ENCODE measurements at places on chromosomes 5 and 9.

DNA sequence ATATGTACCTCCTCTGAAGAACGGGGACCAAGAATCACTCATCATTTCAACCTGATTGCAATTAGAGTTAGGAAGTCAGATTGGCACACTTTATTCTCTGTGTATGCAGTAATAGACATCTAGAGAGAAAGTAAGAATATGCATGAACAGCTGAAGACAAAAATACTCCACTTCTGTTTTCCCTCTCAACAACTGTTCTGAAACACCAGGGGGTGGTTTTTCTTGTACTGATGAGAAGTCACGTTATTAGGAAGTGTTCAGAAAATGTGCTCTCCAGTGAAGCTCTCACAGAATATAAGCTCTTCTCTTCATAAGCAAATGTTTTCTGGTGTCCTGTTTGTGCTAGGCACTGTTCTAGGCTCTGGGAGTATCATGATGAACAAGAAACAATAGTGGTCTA is 531.7 kb upstream of the C9orf72 start:
- DNase-seq = no peak

- DNase-seq = no peak
Observed at GRCh38 chr5:174300118-174300940, 254.8 kb downstream of the NSG2 start.

- no peak for DNase-seq
Observed at GRCh38 chr9:134570151-134570621, 71.4 kb upstream of the COL5A1 start.

- no peak for DNase-seq
Observed at GRCh38 chr9:73880101-73880500, 617.0 kb upstream of the RORB start.

DNA sequence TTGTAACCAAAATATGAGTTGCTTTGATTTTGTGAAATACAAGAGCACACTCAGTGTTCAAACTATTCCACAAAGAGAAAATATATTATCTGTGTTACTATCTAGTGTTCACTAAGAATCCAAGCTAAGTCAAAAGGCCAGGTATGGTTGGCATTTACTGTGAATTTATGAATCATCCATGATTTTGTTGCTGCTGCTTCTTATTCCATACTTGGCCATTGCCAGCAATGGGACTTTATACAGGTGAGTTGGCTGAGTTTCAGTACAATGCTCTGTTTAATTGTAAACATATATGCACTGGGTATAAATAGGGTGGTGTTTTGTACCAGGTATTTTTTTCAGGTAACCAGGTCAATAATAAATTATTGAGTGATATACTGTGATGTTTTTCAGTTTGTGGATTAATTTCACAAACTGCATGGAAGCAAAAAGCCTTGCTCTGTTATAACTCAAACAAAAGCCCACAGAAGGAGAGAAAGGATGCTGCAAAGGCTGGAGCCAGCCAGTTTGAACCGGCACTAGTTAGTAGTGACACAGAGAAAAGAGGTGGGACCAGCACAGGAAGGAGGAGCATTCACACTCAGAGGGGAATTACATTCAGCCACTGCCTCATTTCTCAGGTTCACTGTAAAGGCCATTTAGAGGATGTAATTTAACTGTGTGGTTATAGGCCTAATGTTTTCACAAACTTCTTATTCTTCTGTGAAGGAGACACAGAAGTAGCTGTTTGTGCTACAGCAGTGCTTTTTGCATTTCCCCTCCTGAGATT is 381.8 kb downstream of the ADGRV1 start:
- peak; percentile 1 for DNase-seq

DNA sequence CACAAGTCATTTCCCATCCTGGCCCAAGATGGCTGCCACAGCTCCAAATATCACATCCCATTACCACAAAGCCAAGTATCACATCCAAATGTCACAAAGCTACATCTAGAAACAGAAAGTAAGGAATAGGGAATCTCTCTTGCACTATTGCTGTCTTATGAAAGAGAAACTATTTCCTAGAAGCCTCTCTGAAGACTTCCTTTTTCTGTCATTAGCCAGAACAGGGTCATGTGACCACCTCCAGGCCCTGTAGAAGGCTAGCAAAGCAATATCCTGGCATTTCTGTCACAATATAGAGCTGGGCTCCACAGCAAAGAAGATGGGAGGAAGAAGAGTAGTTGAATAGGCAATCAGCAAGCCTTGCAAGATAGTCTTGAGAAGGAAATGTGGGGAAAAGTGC is 99.2 kb downstream of the SH3TC2 start:
- no peak for DNase-seq

DNA sequence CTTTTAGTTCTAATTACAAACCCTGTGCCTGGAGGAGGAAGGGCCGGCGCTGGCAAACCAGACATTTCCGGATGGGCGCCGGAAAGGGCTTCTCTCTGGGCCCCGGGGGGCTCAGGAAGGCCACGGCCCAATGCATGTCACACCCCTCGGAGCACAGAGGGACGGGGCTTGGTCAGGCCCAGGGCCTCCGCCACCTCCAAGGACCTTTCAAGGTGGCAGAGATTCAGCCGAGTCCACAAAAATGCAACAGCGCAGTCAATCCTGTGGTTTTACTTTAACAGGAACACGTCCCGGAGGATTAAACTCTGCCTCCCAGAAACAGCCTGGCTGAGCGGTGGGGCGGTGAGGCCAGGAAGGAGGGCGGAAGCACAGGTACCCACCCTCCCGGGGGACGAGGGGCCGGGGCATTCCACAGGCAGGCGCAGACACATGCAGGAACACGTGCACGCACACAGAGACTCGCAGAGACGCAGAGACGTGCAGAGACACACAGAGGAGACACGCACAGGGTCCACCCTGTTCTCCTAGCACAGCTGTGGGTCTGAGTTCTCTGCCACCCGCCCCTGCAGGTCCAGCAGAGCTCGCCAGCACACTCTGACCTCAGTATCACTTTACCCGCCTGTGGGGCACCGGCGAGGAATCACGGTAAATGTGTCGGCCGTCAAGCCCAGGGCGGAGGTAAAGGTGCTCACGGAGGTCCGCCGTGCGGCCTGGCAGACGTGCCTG is 23.0 kb downstream of the SLC9A3 start:
- no peak for DNase-seq

- no peak for DNase-seq
Observed at GRCh38 chr9:1002678-1003077, 26.2 kb downstream of the DMRT3 start.

DNA sequence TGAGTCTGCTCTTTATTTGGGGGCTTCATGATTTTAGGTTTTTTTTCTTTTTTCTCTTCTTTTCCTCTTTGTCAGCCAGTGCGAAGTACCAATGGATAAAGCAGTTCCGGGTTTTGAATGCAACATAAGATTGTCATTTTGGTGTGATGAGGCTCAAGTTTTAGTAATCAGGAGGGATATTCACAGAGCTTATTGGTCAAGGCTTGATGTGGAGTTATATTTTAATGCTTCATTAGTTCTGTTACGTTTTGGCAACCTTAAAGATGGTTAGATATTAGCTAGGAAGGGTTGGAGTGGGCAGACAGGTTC is 1.4 kb downstream of the PIK3R1 start:
- no peak for DNase-seq

DNA sequence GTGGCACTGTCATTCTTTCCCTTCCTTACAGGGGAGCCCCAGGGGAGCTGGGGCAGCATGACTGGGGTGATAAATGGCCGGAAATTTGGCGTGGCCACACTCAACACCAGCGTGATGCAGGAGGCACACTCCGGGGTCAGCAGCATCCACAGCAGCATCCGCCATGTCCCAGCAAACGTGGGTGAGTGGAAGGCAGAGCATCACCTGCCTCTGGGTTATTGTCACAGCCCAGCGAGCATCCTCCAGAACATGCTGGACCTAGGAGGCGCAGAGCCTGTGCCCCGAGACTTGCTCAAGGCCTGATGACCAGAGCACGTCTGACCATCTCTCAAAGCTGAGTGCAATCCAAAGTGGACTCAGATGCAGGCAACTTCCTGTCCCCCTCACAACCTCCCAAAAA is 22.2 kb upstream of the ASS1 start:
- DNase-seq = no peak

- no peak for DNase-seq
Observed at GRCh38 chr5:134975843-134976242, 8.1 kb downstream of the CATSPER3 start.

DNA sequence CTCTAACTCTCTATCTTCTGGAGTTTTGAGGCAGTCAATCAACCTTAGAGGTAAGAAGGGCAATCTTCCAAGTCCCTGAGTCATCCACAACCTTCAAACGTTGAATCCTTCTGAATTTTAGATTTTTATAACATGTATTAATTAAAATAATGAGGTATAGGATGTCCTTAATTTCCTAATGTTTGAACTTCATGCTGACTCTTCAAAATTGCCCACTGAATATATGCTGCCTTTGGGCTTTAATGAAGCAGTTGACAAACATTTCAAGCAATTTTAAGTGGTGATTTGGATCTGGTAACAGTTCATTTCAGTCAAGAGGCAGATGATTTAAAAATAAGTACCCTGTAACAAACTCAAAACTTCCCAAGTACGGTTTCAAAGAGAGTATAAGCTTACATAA is 26.0 kb downstream of the ERP44 start:
- DNase-seq = no peak

DNA sequence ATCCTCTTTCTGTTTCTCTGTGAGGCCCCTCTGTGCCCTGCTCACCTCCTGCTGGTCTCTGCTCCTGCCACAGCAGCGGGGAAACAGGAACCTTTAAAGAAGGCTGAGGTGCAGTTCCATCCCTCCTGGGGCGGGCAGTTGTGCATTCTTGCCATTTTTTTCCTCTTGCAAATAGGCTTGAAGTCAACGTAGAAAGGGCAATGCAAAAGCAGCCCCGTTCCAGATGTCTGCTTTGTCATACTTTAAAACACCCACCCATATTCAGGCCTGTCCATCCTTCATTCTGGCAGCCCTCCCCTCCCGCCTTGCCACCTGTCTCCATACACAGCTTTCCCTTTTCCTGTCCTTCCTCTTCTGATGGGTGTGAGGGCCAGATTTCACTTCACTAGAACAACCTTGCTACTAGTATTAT is 65.4 kb upstream of the KLF9 start:
- no peak for DNase-seq

GRCh38 chr9:19404283-19405075 is 4.3 kb upstream of the ACER2 start:
- no peak for DNase-seq

- peak; percentile 48 for DNase-seq
Observed at GRCh38 chr9:70111042-70111602, 67.5 kb downstream of the MAMDC2 start.

DNA sequence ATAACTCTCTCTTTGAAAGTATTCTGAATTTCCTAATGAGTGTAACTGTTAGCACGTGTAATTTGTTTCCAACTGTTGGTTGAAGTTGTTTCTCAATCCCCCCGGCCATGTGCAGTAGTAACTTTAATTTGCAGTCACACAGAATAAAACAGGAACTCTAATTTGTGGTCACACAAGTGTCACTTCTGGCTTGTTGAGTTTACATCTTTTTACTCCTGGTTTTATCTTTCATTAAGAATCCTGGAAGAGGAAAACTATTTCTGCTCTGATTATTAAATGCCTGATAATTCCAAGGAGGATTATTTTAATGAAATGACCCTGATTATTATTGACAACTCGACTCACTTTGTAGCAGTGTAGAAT is 1.2 kb downstream of the SCAMP1 start:
- DNase-seq = no peak

GRCh38 chr5:136413196-136413595 is 47.9 kb upstream of the TRPC7 start:
- DNase-seq = no peak

DNA sequence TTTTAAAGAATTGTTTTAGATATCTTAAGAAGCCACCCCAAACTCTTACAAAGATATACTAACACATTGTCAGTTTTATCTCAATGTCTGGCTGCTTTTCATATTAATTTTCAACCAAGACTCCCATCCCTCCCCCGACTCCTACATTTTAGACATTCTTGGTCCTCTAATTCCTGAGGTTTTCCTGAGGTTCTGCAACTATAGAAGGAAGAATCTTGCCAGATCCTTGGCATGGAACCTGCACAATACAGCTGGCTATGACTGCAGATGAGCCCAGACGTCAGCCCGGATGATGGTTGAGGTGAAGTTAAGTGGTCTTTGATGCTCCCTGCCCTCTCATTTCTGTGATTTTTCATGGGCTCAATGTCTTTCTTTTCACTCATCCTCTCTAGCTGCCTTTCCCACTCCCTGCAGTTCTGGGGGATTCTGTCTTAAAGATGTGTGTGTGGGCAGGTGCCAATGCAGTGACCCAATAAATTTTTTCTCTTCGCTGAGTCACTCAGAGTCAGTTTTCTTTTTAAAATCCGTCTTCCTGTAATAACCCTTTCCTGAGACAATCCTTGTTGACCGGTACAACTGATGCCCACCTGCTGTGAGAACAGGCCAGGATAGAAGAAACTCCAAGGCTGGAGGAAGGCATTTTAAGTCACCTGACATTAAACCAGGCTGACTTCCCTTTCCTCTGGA is 237.8 kb upstream of the GAS1 start:
- DNase-seq = no peak

GRCh38 chr9:16133032-16133431 is 580.2 kb downstream of the CCDC171 start:
- DNase-seq = no peak

DNA sequence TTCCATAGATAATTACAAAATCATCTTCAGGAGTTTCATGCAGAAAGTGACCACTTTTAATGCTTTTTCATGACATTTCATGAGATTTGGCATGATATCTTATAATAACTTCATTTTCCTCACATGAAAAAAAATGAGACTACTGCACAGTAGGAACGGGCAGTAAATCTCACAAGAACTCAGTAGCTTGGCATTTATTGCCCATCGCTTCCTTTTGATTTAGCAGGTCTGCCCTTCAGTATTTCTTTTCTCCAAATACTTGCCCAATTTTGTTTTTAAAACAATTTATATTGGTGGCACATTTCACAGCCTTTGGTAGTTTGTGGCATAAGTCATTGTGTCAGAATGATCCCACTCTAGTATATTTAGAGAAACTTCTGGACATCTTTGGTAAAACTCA is 711.8 kb upstream of the CHD1 start:
- DNase-seq = no peak

- DNase-seq = no peak
Observed at GRCh38 chr9:134003237-134003636, 11.1 kb upstream of the VAV2 start.

DNA sequence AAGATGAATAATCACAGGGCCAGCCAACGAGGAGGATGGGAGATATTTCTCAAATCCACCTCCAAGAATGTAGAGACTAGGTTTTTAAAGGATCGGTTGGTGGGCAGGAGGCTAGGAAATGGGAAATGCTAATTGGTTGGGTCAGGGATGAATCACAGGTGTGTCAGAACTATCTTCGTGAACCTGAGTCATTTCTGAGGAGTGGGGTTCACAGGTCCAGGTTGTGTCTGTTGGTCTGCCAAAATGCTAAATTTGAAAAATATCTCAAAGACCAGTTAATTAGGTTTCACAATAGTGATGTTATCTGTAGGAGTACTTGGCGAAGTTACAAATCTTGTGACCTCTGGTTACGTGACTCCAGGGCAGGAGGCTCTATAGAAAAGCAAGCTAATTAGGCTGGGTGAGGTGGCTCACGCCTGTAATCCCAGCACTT is 2.6 kb upstream of the PLAA start:
- DNase-seq = no peak

GRCh38 chr9:105468875-105469274 is 21.0 kb downstream of the FSD1L start:
- no peak for DNase-seq

GRCh38 chr9:134076644-134077043 is 8.8 kb upstream of the BRD3 start:
- DNase-seq = no peak

- no peak for DNase-seq
Observed at GRCh38 chr9:132990781-132991180, 12.3 kb downstream of the GFI1B start.
